ENCODE measurements at places on chromosomes 2 and 18.

GRCh38 chr2:11540148-11540995 lies 6.5 kb downstream of the GREB1 start:
- no peak overlapping the region for H3K27ac ChIP-seq
- no peaks in the 10 kb centered on the region for H3K4me1 ChIP-seq
- no peak for DNase-seq

GRCh38 chr2:166314022-166314759 lies 61.6 kb downstream of the SCN9A start:
- no peak for DNase-seq
- no peak overlapping the region for H3K27ac ChIP-seq
- H3K4me1 ChIP-seq = no peaks in the 10 kb centered on the region
- H3K36me3 ChIP-seq = no peaks in the 10 kb centered on the region
- H3K4me3 ChIP-seq = no peak overlapping the region
- H3K27me3 ChIP-seq = no peaks in the 10 kb centered on the region

- no peak overlapping the region for H3K27ac ChIP-seq
- no peak overlapping the region for H3K4me3 ChIP-seq
- peak; percentile 40 for DNase-seq
Measured at GRCh38 chr2:201127570-201127969, 11.6 kb downstream of the CFLAR start.

DNA sequence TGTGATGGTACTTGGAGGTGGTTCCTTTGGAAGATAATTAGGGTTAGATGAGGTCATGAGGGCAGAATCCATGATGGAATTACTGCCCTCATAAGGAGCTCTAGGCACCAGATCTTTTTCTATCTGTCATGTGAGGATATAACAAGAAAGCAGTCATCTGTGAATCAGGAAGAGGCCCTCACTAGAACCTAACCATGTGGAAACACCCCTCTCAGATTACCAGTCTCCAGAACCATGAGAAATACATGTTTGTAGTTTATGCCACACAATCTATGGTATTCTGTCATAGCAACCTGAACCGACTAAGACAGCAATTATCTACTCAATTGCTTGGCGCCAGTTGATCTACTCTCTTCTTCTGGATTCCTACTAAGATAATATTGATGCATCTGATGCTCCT lies 2.4 kb upstream of the SERPINB10 start:
- no peaks in the 10 kb centered on the region for H3K36me3 ChIP-seq
- H3K4me3 ChIP-seq = no peak overlapping the region
- H3K27me3 ChIP-seq = no peaks in the 10 kb centered on the region
- H3K4me1 ChIP-seq = no peaks in the 10 kb centered on the region

GRCh38 chr2:18971069-18971378 lies 381.7 kb upstream of the NT5C1B start:
- DNase-seq = no peak
- H3K36me3 ChIP-seq = no peaks in the 10 kb centered on the region
- no peaks in the 10 kb centered on the region for H3K4me1 ChIP-seq
- no peak overlapping the region for H3K27ac ChIP-seq
- H3K4me3 ChIP-seq = no peak overlapping the region

GRCh38 chr2:1931003-1931914 lies 186.9 kb upstream of the PXDN start:
- no peaks in the 10 kb centered on the region for H3K36me3 ChIP-seq
- H3K27ac ChIP-seq = no peak overlapping the region
- H3K4me3 ChIP-seq = no peak overlapping the region
- DNase-seq = no peak
- no peaks in the 10 kb centered on the region for H3K4me1 ChIP-seq

GRCh38 chr2:8659092-8659734 lies 22.6 kb upstream of the ID2 start:
- H3K27me3 ChIP-seq = no peaks in the 10 kb centered on the region
- H3K27ac ChIP-seq = no peak overlapping the region
- no peaks in the 10 kb centered on the region for H3K36me3 ChIP-seq

DNA sequence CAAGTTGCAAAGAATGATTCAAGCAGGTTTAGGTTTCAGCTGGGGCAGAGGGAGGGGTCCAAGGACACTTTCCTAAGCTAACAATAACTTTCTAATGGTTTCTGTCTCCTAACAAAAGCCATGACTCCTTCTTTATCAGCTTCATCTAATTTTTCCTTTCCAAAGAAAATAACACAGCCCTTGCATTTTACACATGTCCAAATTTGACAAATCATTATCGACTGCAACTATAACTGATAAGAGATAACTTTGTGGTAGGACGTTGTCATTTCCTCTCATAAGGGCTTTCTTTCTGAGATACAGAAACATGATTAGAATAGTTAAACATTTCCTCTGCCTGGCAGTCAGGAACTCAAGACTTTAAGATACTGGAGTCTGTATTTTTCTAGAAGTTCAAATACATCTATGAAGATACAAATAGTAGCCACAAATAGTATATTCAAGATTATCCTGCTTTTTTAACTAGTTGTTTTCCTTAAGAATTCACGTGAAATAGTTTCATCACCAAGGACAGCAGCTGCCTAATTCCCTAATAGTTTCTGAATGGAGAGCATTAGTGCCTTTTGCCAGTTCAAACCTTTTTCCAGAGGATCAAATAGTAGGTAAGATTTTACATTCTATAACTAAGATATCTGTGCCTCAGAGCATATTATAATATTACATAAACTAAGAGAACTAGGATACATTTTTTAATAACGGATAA lies 263.2 kb downstream of the EXOC6B start:
- no peak overlapping the region for H3K4me3 ChIP-seq
- no peaks in the 10 kb centered on the region for H3K4me1 ChIP-seq
- H3K27ac ChIP-seq = no peak overlapping the region
- no peaks in the 10 kb centered on the region for H3K36me3 ChIP-seq

DNA sequence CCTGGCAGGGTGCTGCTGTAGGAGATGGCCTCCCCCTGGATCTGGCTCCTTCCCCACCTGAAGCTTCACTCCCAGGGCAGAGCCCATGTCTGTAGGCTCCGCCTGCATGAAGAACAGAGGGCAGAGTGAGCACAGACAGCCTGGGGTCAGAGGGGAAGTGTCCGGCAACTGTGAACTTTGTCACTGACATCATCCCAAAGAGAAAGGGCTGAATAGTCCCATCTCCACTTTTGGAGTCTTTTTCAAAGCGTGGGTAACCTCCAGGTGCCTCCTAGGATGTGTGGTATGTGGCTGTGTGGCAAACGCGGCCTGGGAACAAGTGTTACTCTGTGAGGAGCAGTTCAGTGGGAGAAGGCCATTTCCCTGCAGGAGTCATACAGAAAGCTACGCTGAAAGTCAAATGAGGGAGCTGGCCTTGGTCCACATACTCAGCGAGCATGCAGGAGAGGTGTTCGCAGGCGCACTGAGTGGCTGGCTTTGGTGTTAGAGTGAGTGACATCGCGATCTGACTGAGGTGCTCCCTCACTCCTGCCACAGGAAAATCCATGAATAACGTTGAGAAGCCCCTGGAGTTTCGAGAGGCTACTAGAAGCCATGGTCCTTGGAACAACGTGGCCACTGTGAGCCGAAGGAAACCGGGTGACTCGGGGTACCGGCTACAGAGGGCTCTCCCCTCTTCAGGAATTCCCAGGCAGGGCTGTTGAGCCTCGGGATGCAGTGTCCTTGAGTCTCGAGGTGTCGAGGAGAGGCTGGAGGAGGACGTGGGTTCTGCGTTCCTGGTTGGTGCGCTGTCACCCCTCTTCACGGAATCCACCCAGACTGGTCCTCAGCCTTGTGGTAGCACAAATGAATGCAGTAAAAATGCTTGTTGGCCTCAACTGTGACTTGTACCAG lies 54.7 kb downstream of the CABLES1 start:
- no peak overlapping the region for H3K4me3 ChIP-seq
- H3K27me3 ChIP-seq = no peaks in the 10 kb centered on the region
- no peak for DNase-seq
- H3K27ac ChIP-seq = no peak overlapping the region

- H3K27me3 ChIP-seq = no peaks in the 10 kb centered on the region
- H3K4me3 ChIP-seq = no peak overlapping the region
- H3K27ac ChIP-seq = no peak overlapping the region
- H3K36me3 ChIP-seq = peaks cover 26% of the 10 kb centered on the region
- no peaks in the 10 kb centered on the region for H3K4me1 ChIP-seq
Measured at GRCh38 chr2:174122185-174122584, 126.1 kb downstream of the OLA1 start.

- no peaks in the 10 kb centered on the region for H3K4me1 ChIP-seq
- no peaks in the 10 kb centered on the region for H3K27me3 ChIP-seq
- no peak overlapping the region for H3K27ac ChIP-seq
- no peak overlapping the region for H3K4me3 ChIP-seq
- no peak for DNase-seq
Measured at GRCh38 chr2:105258835-105259350, 17.4 kb downstream of the GPR45 start.

DNA sequence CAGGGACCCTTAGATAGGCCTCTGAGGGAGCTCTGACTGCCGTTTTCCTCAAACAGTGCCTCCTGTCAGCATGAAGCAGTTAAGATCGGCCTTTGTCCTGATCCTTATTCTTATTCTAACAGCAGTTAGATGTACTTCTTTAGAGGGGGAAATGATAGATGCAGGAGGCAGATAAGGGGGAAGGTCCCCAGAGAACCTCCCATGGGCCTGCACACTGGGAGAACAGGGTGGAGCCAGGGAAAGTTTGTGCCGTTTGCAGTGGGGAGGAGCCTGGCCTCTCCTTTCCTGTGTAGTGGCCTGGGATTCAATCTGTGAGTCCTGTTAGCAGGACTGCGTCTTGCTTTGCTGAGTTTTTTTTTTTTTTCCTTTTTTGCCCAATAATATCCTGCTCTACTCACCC lies 7.9 kb upstream of the INPP4A start:
- H3K27me3 ChIP-seq = no peaks in the 10 kb centered on the region
- H3K27ac ChIP-seq = no peak overlapping the region
- DNase-seq = no peak
- H3K4me1 ChIP-seq = no peaks in the 10 kb centered on the region
- no peaks in the 10 kb centered on the region for H3K36me3 ChIP-seq

- no peaks in the 10 kb centered on the region for H3K27me3 ChIP-seq
- H3K27ac ChIP-seq = no peak overlapping the region
- no peak for DNase-seq
- no peaks in the 10 kb centered on the region for H3K36me3 ChIP-seq
- H3K4me3 ChIP-seq = no peak overlapping the region
- H3K4me1 ChIP-seq = no peaks in the 10 kb centered on the region
Measured at GRCh38 chr2:181884601-181885000, 6.9 kb upstream of the ITPRID2 start.

GRCh38 chr18:47457614-47458013 lies 206.2 kb upstream of the SKOR2 start:
- no peaks in the 10 kb centered on the region for H3K4me1 ChIP-seq
- no peaks in the 10 kb centered on the region for H3K36me3 ChIP-seq
- no peak for DNase-seq
- H3K4me3 ChIP-seq = no peak overlapping the region
- no peak overlapping the region for H3K27ac ChIP-seq
- H3K27me3 ChIP-seq = peaks cover 17% of the 10 kb centered on the region

GRCh38 chr2:216090369-216090786 lies 8.7 kb downstream of the TMEM169 start:
- H3K4me3 ChIP-seq = no peak overlapping the region
- H3K4me1 ChIP-seq = no peaks in the 10 kb centered on the region
- peaks cover 3% of the 10 kb centered on the region for H3K27me3 ChIP-seq
- no peak for DNase-seq
- no peak overlapping the region for H3K27ac ChIP-seq

GRCh38 chr18:9025091-9025838 lies 77.2 kb upstream of the NDUFV2 start:
- no peak overlapping the region for H3K4me3 ChIP-seq
- no peak for DNase-seq
- no peak overlapping the region for H3K27ac ChIP-seq
- no peaks in the 10 kb centered on the region for H3K27me3 ChIP-seq
- no peaks in the 10 kb centered on the region for H3K4me1 ChIP-seq
- H3K36me3 ChIP-seq = no peaks in the 10 kb centered on the region

DNA sequence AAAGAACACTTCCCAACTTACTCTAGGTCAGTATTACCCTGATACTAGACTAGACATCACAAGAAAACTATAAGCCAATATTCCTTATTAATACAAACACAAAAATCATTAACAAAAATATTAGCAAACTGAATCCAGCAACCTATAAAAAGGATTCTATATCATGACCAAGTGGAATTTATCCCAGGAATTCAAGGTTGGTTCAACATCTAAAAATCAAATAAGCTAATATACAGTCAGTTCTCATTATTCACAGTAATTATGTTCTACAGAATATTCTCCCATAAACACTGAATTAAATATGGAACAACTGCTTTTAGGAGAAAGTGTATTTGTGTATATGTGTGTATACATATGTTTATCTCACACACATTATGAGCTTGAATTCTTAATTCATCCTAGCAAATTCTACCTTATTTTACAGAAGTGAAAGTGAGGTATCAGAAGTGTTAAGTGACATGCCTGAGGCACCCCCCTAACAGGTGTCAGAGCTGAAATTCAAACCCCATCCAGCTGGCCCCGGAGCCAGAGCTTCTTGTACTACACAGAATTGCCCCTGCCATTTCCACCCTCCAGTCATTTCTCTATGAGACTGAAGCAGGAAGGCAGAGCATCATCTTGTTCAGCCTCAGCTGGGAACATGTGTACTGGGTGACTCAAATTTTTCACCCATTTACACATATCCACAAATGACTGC lies 77.8 kb downstream of the MALT1 start:
- H3K4me1 ChIP-seq = no peaks in the 10 kb centered on the region
- no peak overlapping the region for H3K4me3 ChIP-seq
- H3K36me3 ChIP-seq = peaks cover 51% of the 10 kb centered on the region
- H3K27me3 ChIP-seq = no peaks in the 10 kb centered on the region

GRCh38 chr2:43312755-43313641 lies 86.6 kb upstream of the ZFP36L2 start:
- no peak for DNase-seq
- no peaks in the 10 kb centered on the region for H3K36me3 ChIP-seq
- no peak overlapping the region for H3K4me3 ChIP-seq
- H3K27ac ChIP-seq = no peak overlapping the region

GRCh38 chr18:31401156-31402025 lies 24.8 kb downstream of the DSG4 start:
- no peaks in the 10 kb centered on the region for H3K36me3 ChIP-seq
- H3K27me3 ChIP-seq = no peaks in the 10 kb centered on the region
- H3K4me3 ChIP-seq = no peak overlapping the region

- no peak overlapping the region for H3K4me3 ChIP-seq
- no peak for DNase-seq
- H3K4me1 ChIP-seq = no peaks in the 10 kb centered on the region
- no peaks in the 10 kb centered on the region for H3K27me3 ChIP-seq
- H3K27ac ChIP-seq = no peak overlapping the region
Measured at GRCh38 chr2:42914314-42914713, 121.9 kb upstream of the HAAO start.

- H3K4me3 ChIP-seq = no peak overlapping the region
- peak; percentile 44 for DNase-seq
- H3K36me3 ChIP-seq = no peaks in the 10 kb centered on the region
- no peaks in the 10 kb centered on the region for H3K27me3 ChIP-seq
- peaks cover 13% of the 10 kb centered on the region for H3K4me1 ChIP-seq
Measured at GRCh38 chr2:64283641-64284361, 139.6 kb upstream of the PELI1 start.

DNA sequence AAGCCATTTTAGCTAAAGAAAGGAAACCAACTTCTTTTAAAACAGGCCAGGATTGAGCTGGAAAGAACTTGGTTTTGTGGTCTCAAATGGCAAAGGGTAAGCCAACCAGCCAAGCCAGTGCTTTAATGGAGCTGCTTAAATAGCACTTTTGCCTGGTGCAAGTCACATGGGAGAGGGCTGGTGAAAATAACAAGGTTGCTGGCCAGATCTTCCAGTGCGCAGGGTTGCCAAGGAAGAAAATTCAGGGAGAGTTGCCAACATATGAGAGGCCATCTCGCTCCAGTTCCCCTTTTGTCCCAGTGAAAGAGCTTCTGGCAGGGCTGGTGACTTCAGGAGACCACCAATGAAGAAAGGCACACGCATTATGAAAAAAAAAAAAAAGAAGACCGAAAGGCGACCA lies 57.3 kb downstream of the IRS1 start:
- no peak overlapping the region for H3K4me3 ChIP-seq
- no peaks in the 10 kb centered on the region for H3K27me3 ChIP-seq
- no peaks in the 10 kb centered on the region for H3K4me1 ChIP-seq
- H3K36me3 ChIP-seq = no peaks in the 10 kb centered on the region
- no peak for DNase-seq

All from DND-41 (cell line).